ENCODE measurements at places on chromosomes 4 and X.

DNA sequence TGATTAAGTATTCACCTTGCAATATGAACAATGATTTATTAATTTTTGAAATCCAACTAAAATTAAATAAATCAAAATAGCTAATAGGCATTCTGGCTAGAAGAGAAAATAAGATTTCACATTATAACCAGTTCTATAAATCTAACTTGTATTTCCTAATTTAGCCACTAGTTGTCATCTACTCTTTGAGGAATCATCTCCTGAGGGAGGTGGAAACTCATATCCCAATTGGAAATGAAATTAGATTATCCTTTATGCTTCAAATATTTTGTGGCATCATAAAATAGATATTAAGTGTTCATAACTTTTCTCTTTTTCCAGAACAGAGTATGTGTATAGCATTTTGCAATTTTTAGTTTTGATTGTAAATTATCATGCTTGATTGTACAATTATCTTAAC is 558.5 kb upstream of the DIAPH2 start:
- no peak for DNase-seq

DNA sequence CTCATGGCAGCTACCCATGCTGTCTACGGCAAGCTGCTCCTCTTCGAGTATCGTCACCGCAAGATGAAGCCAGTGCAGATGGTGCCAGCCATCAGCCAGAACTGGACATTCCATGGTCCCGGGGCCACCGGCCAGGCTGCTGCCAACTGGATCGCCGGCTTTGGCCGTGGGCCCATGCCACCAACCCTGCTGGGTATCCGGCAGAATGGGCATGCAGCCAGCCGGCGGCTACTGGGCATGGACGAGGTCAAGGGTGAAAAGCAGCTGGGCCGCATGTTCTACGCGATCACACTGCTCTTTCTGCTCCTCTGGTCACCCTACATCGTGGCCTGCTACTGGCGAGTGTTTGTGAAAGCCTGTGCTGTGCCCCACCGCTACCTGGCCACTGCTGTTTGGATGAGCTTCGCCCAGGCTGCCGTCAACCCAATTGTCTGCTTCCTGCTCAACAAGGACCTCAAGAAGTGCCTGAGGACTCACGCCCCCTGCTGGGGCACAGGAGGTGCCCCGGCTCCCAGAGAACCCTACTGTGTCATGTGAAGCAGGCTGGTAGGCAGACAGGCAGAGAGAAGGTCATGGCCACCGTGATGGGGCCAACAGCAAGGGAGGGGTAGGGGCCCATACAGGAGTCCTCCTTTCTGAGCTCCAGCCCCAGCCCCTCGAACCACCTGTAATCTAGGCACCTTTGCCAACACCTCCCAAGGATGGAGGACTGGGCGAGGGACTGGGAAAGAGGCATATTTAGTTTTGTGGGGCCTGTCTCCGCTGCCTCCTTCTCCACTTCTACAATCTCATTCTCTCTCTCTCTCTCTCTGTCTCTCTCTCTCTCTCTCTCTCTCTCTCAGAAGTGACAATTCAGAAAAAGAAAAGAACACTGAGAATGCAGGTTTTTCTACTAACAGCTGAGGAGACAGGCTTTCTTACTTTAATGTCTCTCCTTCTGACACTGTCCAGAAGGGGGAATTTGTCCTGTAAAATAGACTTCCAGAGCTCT is 4.7 kb upstream of the TSPYL2 start:
- no peak for DNase-seq

GRCh38 chr4:126242679-126243390 is 928.1 kb downstream of the FAT4 start:
- DNase-seq, result no peak

GRCh38 chrX:139759637-139760036 is 51.7 kb upstream of the MCF2 start:
- no peak for DNase-seq

DNA sequence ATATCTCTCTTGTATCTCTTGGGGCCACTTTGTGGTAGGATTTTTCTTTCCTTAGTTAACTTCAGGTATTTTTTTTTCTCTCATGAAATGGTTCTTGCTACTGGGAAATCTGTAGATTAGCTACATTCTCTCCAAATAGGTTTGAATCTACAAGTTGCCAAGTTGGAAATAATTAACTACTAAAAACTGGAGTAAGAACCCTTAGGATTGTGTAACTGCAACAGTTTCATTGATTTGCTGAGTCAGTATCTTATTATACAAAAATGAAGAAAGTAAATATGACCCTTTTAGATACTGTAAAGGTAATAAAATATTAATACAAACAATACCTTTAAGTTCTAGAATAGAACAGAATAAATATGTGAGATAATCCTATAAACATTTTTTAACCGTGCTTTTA is 327.9 kb downstream of the CXXC4 start:
- no peak for DNase-seq

DNA sequence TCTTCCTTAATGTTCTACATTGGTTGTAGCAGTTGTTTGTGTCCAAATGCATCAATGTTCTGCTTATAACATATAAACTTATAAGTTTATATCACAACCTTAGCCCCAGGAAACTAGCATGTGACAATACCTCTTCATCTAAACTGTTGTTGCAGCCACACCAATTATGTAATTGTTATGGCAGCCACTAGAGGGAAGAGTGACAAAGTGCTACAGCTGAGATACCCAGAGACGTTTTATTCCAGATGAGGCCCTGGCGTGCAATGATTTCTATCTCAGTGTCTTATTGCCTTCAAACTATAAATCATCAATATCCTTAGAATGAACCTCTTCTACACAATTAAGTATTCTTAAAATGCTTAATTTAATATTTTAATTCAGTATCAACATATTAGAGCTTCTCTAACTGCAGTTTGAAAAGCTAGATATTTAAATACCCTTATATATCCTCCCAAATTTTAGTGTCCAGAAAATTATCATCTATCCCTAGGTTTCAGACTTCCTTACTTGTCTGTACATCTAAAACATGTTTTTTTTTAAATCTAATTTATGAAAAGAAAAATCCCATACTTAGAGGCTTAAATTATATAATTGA is 171.6 kb downstream of the PCDH10 start:
- DNase-seq, result peak; percentile 42

DNA sequence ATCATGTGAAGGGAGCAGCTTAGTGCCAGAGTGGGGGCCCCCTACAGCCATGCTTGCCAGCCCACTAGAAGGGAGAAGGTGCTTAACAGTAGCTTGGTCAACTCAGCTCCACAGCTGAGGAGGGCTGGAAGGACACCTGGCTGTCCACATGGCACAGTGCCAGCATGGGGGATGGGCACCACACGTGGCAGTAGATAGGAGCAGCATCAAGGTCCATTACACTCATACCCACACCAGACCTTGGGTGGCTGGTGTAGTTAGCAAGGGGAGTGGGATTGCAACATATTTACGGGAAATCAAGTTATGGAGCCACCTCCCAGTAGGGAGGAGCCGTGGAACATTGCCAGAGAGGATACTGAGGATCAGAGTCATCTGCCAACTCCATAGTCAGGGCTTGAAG is 37.9 kb upstream of the SLC4A4 start:
- DNase-seq, result no peak

DNA sequence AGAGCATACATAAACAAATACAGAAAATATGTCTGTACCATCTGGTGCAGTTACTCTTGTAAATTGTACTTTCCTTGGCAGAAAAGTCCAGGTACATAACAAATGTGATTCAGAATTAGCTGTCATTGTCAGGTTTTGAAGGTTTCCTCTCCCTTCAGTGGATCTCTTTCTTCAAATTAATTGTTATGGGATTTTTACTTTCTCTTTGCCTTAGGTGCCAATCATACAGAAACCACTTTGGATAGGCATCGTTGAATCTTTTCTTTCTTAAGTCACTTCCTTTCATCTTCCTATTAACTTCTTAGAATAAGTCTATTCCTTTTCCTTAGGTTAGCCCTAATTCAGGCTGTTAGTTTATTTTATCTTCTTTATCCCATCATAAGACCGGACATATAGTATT is 1992.1 kb upstream of the IGFBP7 start:
- DNase-seq, result no peak

GRCh38 chrX:66328950-66329596 is 165.0 kb downstream of the HEPH start:
- DNase-seq, result no peak

DNA sequence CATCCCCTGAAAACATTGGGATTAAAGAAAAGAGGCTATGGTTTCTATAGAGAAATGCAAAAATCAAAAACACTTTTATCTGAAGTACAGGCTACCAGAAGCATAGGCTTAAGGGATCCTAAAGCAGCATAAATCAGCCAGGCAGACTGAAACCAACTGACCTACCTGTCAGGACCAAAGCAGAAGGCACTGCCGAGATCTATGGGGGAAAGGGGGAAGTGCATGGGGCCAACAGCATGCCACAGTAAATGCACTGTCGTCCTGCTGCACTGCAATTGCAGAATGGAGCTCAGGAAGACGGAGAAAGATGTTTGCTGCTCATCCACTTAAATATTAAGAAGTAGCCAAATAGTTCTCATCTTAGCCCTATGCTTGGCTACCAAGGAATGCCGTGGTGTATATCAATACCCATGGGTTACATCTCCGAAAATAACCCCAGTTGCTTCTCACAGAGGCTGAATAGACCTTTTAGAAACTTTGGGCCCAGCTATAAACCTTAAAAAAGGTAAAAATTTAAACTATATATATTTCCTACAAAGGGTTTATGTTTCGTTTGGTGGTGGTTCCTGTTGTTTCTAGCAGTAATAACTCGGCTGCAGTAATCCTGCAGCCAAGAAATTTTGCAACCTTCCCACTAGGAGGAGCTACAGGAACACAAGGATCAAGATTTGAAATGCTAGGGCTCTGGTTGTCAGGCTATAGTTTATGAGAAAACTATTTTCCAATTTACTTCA is 312.2 kb upstream of the DIAPH2 start:
- peak; percentile 41 for DNase-seq

DNA sequence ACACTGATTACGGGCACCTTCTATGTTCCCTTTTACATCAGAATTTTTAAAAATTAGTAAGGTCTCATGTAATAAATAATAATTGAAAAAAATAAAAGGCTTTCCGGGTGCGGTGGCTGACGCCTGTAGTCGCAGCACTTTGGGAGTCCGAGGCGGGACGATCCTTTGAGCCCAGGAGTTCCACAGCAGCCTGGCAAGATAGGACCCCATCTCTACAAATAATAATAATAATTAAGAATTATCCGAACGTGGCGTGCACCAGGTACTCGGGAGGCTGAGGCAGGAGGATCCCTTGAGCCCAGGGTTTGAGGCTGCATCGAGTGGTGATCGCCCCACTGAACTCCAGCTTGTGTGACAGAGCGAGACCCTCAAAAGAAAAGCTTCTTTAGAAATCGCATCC is 771 bp upstream of the LAMTOR3 start:
- no peak for DNase-seq

Data from H4 (cell line).